H9 (cell line): ENCODE measurements at places on chromosomes 5 and 9. TPM values are rescaled to one million over a fixed set of nuclear protein-coding genes. Genes with fewer than 3 reads are reported as not detected.

Gene IL17B
- total RNA-seq, result not detected in 2 replicates

Gene ACSL6
- 1.3 and 1.6 TPM in 2 replicates for total RNA-seq

Gene ADAMTSL2
- total RNA-seq, result 0.61 and 0.86 TPM in 2 replicates

Gene RCL1
- total RNA-seq, result 34.4 and 34.5 TPM in 2 replicates

Gene KCTD16
- 0.09 and 0.11 TPM in 2 replicates for total RNA-seq

Gene STKLD1
- total RNA-seq, result 0.57 TPM in 1 of 2 replicates, not detected in the other

Gene NTNG2
- 0.52 and 0.66 TPM in 2 replicates for total RNA-seq

Gene MAMDC2
- 4.6 TPM in 2 replicates for total RNA-seq

Gene NUDT12
- 10.2 and 11.3 TPM in 2 replicates for total RNA-seq

Gene NFIB
- 13.3 and 14.3 TPM in 2 replicates for total RNA-seq

Gene PCDHB13
- total RNA-seq, result 1.5 and 1.7 TPM in 2 replicates

Gene FGF18
- 0.94 and 1.3 TPM in 2 replicates for total RNA-seq

Gene PHF24
- 0.24 and 0.68 TPM in 2 replicates for total RNA-seq

Gene DMRT3
- not detected in 2 replicates for total RNA-seq

Gene APBA1
- total RNA-seq, result 1.7 and 1.8 TPM in 2 replicates

Gene CDO1
- 11.2 and 12.2 TPM in 2 replicates for total RNA-seq

Gene CYSRT1
- total RNA-seq, result 1.0 and 1.9 TPM in 2 replicates

Gene COL15A1
- 0.15 TPM in 1 of 2 replicates, not detected in the other for total RNA-seq

Gene FAM200C
- total RNA-seq, result 3.9 and 4.3 TPM in 2 replicates

Gene FAM151B
- total RNA-seq, result 0.72 and 0.79 TPM in 2 replicates

Gene HTR4
- not detected in 2 replicates for total RNA-seq

Gene PCSK1
- total RNA-seq, result 2.0 and 2.9 TPM in 2 replicates

Gene GAS1
- 2.3 and 2.7 TPM in 2 replicates for total RNA-seq

Gene SCAI
- 14.1 and 15.5 TPM in 2 replicates for total RNA-seq

Gene SLC34A1
- total RNA-seq, result not detected in 2 replicates

Gene SURF1
- 43.3 and 46.8 TPM in 2 replicates for total RNA-seq

Gene ZNF883
- total RNA-seq, result 10.7 and 13.2 TPM in 2 replicates

Gene TEX48
- not detected in 2 replicates for total RNA-seq

Gene PCDHA9
- total RNA-seq, result 0.46 and 0.55 TPM in 2 replicates

Gene OR13C5
- not detected in 2 replicates for total RNA-seq

Gene OCLN
- 105 and 109 TPM in 2 replicates for total RNA-seq

Gene FIBCD1
- total RNA-seq, result 6.2 and 7.1 TPM in 2 replicates

Gene DIMT1
- total RNA-seq, result 35.5 and 36.0 TPM in 2 replicates

Gene NSG2
- not detected in 2 replicates for total RNA-seq

Gene NDUFS4
- total RNA-seq, result 92.9 and 95.9 TPM in 2 replicates

Gene LHX3
- not detected in 2 replicates for total RNA-seq

Gene IL4
- total RNA-seq, result not detected in 2 replicates

Gene GADD45G
- total RNA-seq, result 6.8 and 7.7 TPM in 2 replicates

Gene SLC6A19
- total RNA-seq, result not detected in 2 replicates

Gene CBY3
- 0.50 and 1.6 TPM in 2 replicates for total RNA-seq

Gene GLDC
- total RNA-seq, result 74.4 and 74.6 TPM in 2 replicates
